ENCODE measurements at places on chromosomes 2 and 18. TPM values are rescaled to one million over a fixed set of nuclear protein-coding genes. Genes with fewer than 3 reads are reported as not detected.

FKBP1B gene
- total RNA-seq = not detected

ST3GAL5 gene
- total RNA-seq = 115 TPM

MYL12B gene
- total RNA-seq = 117 TPM

FEZ2 gene
- total RNA-seq = 5.9 TPM

GAL3ST2 gene
- total RNA-seq = 1.1 TPM

SLC23A3 gene
- total RNA-seq = 0.94 TPM

Measured in CD8-positive, alpha-beta T cell (primary cell).